Astrocyte of the spinal cord (primary cell): ENCODE measurements at places on chromosomes 2 and 18.

- no peak for DNase-seq
Observed at GRCh38 chr2:178331474-178332432, 119.2 kb downstream of the PRKRA start.

- DNase-seq = no peak
Observed at GRCh38 chr2:161246281-161246680, 61.9 kb upstream of the PSMD14 start.

DNA sequence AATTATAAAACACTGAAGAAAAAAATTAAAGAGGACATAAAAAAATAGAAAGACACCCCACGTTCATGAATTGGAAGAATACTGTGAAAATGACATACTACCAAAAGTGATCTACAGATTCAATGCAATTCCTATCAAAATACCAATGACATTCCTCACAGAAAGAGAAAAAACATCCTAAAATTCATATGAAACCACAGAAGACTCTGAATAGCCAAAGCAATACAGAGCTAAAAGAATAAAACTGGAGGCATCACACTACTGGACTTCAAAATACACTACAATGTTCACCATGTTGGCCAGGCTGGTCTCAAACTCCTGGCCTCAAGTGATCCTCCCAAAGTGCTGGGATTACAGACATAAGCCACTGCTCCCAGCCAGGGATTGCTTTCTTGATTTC is 56.3 kb downstream of the TLK1 start:
- no peak for DNase-seq

DNA sequence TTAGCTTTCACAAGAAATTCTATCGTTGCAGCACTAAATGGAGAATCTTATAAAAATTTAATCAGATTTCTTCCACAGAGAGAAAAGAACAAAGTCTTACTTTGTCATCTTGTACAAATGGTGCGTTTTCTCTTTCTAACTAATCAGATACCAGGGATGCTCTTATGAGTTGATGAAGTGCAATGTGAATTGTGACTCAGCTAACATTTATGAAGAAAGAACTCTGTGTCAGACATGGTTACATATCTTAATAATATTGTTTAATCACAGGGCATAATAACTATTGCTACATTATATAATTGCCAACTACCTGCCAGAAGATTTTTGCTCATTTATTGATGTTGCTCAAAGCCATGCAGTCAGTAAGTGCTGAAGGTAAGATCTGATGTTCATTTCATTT is 465.0 kb downstream of the CCDC85A start:
- no peak for DNase-seq

DNA sequence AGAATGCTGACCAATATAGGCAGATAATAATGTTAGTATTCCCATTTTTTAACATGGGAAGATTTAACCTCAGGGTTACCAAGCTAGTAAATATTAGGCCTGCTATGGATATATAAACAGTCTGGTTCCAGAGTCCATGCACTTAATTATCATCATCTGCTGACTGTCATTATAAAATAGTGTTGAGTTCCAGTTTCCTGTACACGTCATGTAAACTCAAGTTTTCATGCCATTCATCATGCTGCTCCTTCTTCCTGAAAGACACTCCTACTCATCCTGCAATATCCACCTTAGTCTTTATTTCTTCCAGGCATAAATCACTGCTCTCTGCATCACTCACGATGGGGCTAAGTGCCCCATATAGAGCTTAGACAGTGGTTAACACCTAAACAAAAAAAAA is 420.8 kb upstream of the SPHKAP start:
- no peak for DNase-seq

DNA sequence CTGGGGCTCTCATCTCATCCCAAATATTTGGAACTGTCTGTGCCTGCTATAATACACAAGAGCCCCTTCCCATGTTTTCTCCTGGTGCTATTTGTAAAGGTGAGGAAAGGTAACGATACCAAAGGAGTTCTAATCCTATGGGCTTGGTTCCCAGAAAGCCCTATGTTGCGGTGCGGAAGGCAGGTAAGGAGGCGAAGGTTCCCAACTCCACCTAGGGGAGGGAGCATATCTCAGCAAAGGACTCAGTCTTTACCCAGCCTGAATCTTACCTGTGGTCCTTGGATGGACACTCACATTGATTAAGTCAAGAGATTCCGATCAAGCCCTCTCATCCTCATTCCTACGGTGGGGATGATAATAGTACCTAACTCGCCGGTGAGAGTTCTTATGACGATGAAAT is 140.1 kb downstream of the BCL2 start:
- no peak for DNase-seq

DNA sequence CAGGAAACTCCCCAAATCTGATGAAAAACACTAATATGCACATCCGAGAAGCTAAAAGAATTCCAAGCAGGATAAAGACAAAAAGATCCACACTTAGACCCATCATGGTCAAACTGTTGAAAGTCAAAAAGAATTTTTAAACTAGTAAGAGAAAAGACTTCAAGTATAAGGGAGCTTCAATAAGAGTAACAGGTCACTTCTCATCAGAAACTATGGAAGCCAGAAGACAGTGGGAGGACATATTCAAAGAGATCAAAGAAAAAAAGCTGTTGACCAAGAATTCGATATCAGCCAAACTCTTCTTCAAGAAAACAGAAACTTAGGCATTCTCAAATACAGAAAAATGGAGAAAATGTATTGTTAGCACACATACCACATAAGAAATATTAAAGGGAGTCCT is 50.4 kb downstream of the ZC3H8 start:
- DNase-seq = peak; percentile 13

- DNase-seq = peak; percentile 74
Observed at GRCh38 chr2:10668402-10669012, 21.3 kb downstream of the NOL10 start.

- peak; percentile 40 for DNase-seq
Observed at GRCh38 chr18:63339920-63340484, 20.4 kb upstream of the BCL2 start.

DNA sequence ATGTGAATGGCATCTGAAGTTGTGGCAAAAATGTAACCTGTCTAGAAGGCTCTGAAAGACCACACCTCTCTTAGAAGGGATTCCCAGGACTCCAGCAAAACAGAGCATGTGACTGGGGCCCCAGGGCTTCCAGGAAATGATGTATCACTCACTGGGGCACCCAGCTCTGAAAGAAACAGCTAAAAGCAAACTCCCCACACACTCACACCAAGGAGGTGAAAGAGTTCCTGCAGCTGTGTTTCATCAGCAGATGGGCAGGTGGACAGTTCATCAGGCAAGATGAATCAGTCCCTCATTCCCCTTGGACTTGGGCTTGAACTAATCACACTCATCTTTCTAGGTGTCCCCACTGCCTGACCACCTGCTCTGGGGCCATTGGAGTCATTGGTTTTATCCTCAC is 76.2 kb downstream of the CCBE1 start:
- no peak for DNase-seq

DNA sequence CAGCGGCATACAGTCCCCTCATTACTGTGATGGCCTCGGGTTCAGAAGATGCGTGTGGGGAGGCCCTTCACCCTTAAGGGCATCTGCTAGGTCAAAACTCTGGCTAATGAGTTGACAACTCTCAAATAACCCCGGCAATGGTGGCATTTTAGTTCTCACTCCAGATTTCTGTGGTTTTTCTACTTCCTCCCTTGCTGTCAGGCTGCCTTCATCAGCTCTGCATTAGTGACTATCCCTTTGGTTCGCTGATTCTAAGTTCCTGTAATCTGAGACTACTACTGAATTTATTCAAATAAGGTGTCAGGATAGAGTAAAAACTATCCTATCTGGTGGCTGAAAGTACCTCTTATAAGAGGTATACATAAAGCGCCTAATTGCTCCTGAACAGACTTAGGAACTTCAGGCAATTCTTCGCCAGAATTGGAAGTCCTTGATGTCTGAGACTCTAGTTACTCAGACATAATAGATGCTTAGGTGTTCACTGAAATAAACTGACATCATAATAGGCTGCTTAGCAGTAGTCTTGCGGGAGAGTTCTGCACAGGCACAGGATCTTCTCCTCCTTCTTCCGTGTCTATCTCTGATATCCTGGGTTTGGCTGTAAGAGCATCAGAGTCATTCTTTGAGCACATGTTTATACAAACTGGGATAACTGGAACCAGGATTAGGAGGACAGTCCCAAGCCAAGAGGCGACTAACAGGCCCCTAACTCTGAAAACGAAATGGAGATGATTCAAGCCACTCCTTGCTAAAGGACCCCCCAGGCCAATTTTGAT is 194.5 kb downstream of the DNER start:
- peak; percentile 12 for DNase-seq

- no peak for DNase-seq
Observed at GRCh38 chr2:232420463-232421188, 14.0 kb downstream of the ALPG start.

- DNase-seq = no peak
Observed at GRCh38 chr2:37638973-37639372, 32.5 kb downstream of the CDC42EP3 start.

GRCh38 chr18:66560094-66560493 is 43.8 kb downstream of the CDH19 start:
- DNase-seq = peak; percentile 14

GRCh38 chr2:206296128-206296527 is 21.7 kb downstream of the ZDBF2 start:
- DNase-seq = no peak

GRCh38 chr2:240947176-240947575 is 41.0 kb downstream of the CROCC2 start:
- no peak for DNase-seq

GRCh38 chr2:106059416-106060065 is 134.6 kb downstream of the UXS1 start:
- DNase-seq = no peak

DNA sequence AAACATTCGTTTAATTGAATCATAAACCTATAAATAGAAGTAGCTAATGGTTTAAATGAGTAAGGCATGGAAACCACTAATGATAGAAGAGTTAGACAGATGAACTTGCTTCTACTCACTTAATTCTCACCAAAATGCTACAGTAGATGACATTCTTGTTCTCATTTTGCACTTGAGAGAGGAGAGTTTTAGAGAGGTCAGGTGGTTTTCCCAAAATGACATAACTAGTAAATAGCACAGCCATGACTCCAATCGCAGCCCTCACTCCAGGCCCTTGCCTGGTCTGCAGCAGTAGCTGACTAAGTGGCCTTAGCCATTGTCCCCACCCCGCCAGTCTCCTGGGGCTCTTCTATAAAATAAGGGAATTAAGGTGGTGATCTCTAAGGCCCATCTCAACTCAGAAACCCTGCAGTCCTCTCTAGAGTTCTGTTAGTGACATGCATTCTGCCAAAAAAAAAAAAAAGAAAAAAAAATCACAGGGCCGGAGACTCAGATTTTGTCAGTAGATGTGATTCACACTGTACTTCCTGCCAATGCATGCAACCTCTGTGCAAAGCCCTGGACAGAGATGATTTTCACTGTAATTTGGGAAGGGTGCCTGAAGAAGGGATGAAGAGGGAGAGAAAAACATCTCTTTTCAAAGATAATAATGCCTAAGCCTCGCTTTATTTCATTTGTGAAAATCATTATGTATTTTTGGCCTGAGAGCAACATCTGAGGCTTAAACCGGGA is 221.8 kb downstream of the ANAPC1 start:
- peak; percentile 61 for DNase-seq

GRCh38 chr18:35050705-35051195 is 9.5 kb downstream of the MAPRE2 start:
- no peak for DNase-seq

DNA sequence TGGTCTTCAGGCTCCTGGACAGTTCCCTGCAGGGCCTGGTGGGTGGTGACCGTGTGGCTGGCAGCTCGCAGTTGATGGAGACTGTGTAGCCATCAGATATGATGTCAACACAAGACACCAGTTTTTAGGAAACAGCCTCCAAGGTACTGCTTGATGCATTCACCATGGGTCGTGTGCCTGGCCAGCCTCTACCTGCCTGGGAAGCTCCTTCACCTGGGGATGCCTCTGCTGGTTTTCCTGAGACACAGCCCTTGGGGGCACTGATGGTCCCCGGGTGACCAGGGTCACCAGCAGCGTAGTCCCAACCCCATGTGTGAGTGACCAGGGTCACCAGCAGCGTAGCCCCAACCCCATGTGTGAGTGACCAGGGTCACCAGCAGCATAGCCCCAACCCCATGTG is 33.6 kb upstream of the KCNG2 start:
- no peak for DNase-seq

- no peak for DNase-seq
Observed at GRCh38 chr18:13993730-13994129, 78.4 kb upstream of the MC2R start.

- DNase-seq = no peak
Observed at GRCh38 chr2:88500691-88501090, 48.2 kb upstream of the FOXI3 start.

DNA sequence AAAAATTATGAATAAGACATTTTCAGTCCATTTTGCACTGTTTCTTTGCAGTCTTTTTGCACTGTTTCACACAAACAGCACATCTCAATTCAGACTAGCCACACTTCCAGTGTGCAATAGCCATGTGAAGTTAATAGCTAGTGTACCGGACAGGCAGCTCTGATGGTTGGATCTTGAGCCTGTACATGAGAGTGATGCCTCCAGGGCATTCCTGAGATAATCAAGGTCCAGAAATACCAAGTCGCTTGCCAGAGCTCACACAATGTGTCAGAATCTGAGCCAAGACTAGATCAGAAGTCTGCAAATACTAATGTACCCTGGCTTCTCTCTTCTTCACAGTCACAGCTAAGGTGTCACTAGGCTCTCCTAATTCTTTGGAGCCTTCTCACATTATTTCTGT is 180.2 kb downstream of the OSR1 start:
- DNase-seq = no peak

GRCh38 chr18:59910967-59911366 is 11.2 kb downstream of the PMAIP1 start:
- peak; percentile 67 for DNase-seq

DNA sequence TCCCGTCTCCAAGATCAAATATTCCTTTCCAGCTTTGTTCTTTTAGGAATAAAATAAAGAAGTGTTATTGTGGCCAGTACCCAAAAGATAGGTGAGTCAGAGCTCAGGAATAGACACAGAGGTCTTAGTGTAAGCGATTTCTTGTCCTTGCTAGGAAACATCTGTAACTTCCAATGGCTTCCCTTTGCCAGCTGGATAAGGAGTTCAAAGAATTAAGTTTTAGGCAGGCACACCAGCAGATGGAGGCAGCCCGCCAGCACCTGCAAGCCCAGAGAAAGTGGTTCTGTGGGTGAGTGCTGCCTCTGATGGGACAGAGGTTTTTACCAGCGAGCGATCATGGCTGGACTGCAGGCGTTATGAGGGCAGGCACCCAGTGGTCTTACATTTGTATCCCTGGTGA is 125.4 kb downstream of the MGAT5 start:
- DNase-seq = no peak

DNA sequence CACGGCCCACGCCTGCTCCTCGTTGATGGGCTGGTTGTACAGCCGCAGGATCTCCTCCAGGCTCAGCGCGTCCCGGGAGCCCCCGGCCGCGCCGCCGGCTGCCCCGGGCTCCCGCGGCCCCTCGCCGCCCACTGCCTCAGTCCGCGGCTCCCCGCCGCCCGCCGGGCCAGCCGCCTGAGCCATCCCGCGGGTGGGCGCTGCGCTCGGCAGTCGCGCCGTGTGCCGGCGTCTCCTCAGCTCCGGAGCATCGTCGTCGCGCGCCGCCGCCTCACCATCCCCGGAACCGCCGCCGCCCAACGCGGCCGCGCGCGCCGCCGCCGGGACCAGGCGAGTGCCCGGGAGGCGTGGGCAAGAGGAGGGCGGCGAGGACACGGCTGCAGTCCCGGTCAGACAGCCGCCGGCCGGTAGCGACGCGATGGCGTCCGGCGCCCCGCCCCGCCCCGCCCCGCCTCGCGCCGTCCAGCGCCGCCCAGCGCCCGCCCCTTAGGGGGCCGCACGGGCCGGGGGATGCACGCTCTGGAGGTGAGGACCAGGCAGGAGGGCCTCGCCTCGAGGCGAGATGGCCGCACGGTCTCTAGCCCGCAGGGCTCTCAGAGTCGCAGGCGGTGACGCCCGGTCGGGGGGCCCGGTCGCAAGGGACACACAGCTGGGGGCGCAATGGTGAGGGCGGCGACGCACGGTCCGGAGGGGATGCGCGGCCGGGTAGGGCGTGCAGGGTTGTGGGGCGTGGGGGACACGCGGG is at the start of gene SPIRE1:
TSS of gene SPIRE1 (minus strand) at position 424 of the 742 bp plus-strand sequence. CDS start at position 183, 241 bp downstream.
- DNase-seq = peak; percentile 59
